GDM1 (cell line): ENCODE measurements at places on chromosomes 5 and 9.

DNA sequence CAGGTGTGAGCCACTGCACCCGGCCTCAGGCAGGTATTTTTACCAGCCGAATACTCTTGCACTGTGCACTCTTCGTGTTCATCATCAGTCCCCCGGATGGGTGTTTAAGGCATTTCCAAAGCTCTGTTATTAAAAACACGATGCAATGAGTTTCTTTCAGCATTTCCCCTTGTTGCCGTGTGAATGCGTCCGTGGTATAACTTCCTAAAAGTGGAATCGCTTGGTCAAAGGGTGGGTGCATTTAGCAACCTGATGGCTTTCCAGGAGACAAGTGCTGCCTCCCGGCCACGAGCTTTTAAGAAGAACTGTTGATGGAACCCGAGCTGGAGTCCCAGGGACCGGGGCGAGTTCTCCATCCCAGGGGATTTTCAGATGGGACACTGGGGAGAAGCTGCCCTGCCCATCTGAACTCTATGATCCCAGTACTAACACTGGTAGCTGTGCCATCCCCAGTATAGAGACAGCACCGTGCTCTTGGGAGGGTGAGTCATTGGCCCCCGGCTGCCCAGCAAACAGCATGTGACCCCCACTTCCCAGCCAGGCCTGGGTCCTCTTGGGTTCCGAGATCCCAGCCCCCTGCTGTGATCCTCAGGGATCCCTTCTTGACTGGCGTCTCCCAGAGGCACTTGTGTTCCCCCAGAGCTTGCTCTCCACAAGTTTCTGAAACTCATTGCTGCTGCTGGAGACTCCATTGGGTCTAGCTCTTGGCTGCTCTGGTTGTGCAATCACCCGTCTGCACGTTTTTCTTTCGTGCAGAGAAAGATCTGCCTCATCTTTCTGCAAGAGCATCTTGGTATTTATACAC lies 169.5 kb upstream of the IER5L start:
- no peak for DNase-seq

- DNase-seq: no peak
Measured at GRCh38 chr9:135188681-135189151, 101.2 kb downstream of the OLFM1 start.

GRCh38 chr9:18410983-18411382 lies 63.0 kb upstream of the ADAMTSL1 start:
- DNase-seq: no peak

- no peak for DNase-seq
Measured at GRCh38 chr5:15789642-15790041, 289.7 kb downstream of the FBXL7 start.

DNA sequence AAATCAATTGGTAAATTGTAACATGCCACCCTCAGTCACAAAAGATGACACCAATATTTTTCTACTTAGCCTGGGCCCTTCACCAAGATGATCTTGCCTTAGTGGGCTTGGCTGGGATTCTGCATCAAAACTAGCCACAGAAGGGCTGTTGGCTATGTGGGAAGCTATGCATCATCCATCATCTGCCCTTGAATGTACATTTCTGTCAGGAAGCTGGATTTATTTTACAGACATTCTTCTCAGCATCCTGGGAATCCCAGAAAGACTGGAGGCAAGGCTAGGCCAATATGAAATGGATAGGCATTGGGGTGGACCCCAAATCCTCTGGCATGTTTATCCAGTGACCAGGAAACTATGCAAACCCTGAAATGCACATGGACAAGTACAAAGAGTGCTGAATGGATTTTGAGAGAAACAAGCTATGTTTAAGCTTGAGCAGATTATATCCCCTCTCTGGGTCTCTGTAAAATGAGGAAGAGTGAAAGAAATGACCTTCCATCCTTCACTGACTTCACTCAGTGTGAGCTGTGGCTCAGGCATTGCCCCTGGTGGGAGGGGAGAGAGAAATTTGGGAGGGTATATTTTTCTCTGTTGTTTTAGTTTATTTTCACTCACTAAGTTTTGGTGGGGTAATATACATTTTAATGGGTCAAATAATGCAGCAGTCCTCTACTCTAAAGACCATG lies 283.6 kb downstream of the EBF1 start:
- DNase-seq: no peak

GRCh38 chr5:106380736-106381135 lies 1290.0 kb downstream of the EFNA5 start:
- DNase-seq: no peak

- no peak for DNase-seq
Measured at GRCh38 chr9:71783120-71783523, 14.8 kb upstream of the CEMIP2 start.
